Smooth muscle cell of trachea (primary cell): ENCODE measurements at places on chromosomes 6 and 20. TPM values are rescaled to one million over a fixed set of nuclear protein-coding genes. Genes with fewer than 3 reads are reported as not detected.

Gene GABRR1
- total RNA-seq, result not detected in 2 replicates

Gene CALHM4
- total RNA-seq, result not detected in 2 replicates

Gene EPB41L1
- 13.8 and 28.9 TPM in 2 replicates for total RNA-seq

Gene OR5V1
- total RNA-seq, result not detected in 2 replicates

Gene E2F3
- total RNA-seq, result 3.6 and 4.9 TPM in 2 replicates

Gene CFAP61
- 0.17 TPM in 1 of 2 replicates, not detected in the other for total RNA-seq
